ENCODE measurements at places on chromosomes 3 and 15. TPM values are rescaled to one million over a fixed set of nuclear protein-coding genes. Genes with fewer than 3 reads are reported as not detected.

APBA2 gene
- not detected for total RNA-seq

JAGN1 gene
- total RNA-seq = 34.2 TPM

DNA sequence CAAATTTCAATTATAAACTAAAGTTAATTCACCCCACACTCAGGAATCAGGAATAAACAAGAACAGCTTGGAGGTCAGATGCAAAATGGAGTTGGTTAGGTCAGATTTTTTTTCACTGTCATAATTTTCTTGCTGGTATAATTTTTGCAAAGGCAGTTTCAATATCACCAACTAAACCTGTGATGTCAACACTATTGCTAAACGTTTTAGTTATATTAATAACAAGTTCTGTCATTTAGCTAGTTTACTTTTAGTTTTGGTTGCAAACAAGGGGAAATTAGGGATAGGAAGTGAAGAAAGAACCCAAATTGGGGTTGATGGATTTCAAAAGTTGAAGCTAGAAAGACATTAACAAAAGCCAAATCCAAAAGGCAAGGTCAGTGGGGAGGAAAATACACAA lies 4.6 kb upstream of the CPB1 start:
- no peak for DNase-seq
- no peaks in the 10 kb centered on the region for H3K27me3 ChIP-seq
- H3K36me3 ChIP-seq = no peaks in the 10 kb centered on the region
- H3K4me3 ChIP-seq = no peak overlapping the region
- H3K27ac ChIP-seq = no peak overlapping the region

LACTB gene
- total RNA-seq = 8.4 TPM

GAP43 gene
- total RNA-seq = not detected

MUC4 gene
- 0.21 TPM for total RNA-seq

- no peaks in the 10 kb centered on the region for H3K27me3 ChIP-seq
- no peaks in the 10 kb centered on the region for H3K36me3 ChIP-seq
- no peak for DNase-seq
- peaks cover 12% of the 10 kb centered on the region for H3K4me1 ChIP-seq
- no peak overlapping the region for H3K4me3 ChIP-seq
Observed at GRCh38 chr15:93333796-93334195, 244.8 kb upstream of the RGMA start.

- H3K36me3 ChIP-seq = no peaks in the 10 kb centered on the region
- no peak overlapping the region for H3K27ac ChIP-seq
- peaks cover 2% of the 10 kb centered on the region for H3K4me1 ChIP-seq
- H3K4me3 ChIP-seq = no peak overlapping the region
- no peak for DNase-seq
Observed at GRCh38 chr3:60594025-60594424, 657.2 kb downstream of the FHIT start.

GPR149 gene
- not detected for total RNA-seq

DNA sequence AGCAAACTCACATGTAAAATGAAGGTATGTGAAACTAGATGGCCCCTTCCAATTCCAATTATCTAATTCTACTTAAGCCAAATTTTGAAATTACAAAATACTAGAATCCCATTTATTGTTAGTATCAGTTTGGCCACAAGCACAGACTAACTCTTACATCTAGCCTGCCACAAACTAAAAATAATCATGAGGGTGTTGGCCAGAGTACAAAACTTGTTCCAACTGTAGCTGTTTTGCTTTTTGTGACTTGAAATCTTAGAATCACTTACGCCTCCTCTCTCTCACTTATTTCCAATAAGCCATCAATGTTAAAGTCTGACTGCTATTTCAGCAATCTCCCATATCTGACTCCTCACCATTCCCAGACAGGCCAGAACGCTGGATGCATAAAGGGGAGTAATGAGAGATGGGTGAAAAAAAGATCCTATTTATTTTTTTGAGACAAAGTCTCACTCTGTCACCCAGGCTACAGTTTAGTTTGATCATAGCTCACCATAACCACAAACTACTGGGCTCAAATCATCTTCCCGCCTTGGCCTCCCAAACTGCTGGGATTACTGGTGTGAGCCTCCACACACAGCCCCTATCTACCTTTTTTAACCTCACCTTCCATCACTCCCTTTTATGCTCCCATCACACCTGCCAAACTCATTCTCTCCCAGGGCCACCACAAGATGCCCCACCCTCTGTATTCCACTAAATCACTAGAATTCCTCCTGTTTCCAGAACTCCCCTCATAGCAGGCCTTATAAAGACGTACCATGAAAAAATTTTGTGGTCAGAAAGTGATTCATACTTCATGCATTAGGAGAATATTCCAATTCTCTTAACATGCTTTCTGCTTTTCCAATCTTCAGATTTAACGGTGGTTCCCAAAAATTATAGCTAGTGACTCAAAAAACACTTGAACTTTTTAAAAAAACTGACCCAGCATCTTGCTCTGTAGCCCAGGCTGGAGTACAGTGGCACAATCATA lies 36.5 kb downstream of the ATOSA start:
- H3K4me1 ChIP-seq = no peaks in the 10 kb centered on the region
- no peak for DNase-seq
- no peaks in the 10 kb centered on the region for H3K36me3 ChIP-seq

DNA sequence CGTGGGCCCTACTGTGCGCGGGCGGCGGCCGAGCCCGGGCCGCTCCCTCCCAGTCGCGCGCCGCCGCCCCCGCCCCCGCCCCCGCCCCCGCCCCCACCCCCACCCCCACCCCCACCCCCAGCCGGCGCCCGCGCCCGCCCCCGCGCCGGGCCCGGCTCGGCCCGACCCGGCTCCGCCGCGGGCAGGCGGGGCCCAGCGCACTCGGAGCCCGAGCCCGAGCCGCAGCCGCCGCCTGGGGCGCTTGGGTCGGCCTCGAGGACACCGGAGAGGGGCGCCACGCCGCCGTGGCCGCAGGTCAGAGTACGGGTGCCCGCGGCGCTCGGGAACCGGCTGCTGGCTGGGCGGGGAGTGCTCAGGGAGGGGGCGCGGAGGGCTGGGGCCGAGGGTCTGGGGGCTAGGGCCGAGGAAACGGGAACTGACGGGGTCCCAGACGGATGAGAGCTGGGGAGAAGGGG lies 1.1 kb upstream of the PPARG start:
- H3K36me3 ChIP-seq = no peaks in the 10 kb centered on the region
- peak; percentile 51 for DNase-seq
- peak overlapping the region; percentile 92 for H3K4me3 ChIP-seq
- peaks cover 7% of the 10 kb centered on the region for H3K4me1 ChIP-seq
- H3K27me3 ChIP-seq = no peaks in the 10 kb centered on the region

DNA sequence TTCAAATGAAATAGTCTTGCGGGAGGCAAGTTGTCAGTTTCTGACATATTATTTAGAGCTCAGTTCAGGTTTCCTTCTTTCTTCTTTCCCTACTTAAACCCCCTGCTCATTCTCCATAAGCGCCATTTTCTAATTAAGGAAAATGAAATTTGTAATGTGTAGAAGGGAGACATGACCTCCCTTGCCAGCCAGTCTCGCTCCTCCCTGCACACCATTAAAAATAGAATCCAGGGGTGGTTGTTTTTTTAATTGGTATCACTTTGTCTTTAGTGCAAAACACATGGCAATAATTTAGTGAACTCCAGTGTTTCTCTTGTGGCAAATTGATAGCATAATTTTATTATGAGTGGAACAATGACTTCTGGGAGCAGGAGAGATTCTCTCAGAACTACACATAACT lies 160.1 kb downstream of the MEIS2 start:
- no peaks in the 10 kb centered on the region for H3K36me3 ChIP-seq
- H3K27me3 ChIP-seq = no peaks in the 10 kb centered on the region
- H3K4me3 ChIP-seq = no peak overlapping the region
- DNase-seq = no peak
- no peak overlapping the region for H3K27ac ChIP-seq
- H3K4me1 ChIP-seq = peaks cover 51% of the 10 kb centered on the region

DNA sequence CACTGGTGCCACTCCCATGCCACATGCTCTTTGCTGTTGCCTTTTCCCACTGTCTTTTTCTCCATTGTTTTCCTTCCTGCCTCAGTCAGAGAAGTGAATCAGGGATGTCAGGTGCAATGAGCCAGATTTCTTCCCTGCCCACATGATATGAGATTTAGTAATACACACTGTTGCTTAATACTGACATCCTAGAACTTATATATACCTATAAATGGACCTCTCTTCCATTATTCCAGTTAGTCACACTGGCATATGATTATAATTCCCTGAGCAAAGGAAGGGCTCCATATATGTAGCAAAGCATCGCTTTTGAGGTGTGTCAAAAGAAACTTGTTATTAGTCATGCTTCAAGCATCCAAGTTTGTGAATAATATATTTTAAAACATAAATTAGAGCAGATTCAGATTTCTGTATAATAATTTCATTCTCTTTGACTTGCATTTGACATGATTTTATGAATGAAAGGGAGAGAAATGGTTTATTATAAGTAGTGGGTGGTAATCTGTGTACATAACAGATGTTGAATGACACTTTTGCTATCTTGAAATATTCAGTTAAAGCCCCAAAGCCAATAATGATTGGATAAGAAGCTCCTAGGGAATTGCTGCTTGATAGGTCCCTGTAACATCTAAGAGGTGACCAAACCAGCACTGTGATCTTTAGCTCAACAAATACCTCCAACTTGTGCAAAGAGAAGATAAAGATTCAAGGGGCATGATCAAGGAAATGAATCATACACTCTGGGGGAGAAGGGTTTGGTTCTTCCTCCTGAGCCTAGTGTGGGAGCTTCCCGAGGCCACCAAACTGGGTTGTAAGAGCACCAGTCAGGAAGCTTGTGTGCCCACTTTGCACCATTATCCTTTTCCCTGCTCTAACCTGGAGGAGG lies 48.6 kb downstream of the CHST2 start:
- no peaks in the 10 kb centered on the region for H3K36me3 ChIP-seq
- H3K27ac ChIP-seq = no peak overlapping the region
- no peaks in the 10 kb centered on the region for H3K4me1 ChIP-seq
- no peaks in the 10 kb centered on the region for H3K27me3 ChIP-seq
- no peak overlapping the region for H3K4me3 ChIP-seq
- DNase-seq = no peak

- no peak for DNase-seq
- H3K4me1 ChIP-seq = no peaks in the 10 kb centered on the region
- H3K27ac ChIP-seq = no peak overlapping the region
- H3K36me3 ChIP-seq = no peaks in the 10 kb centered on the region
- no peaks in the 10 kb centered on the region for H3K27me3 ChIP-seq
Observed at GRCh38 chr15:95929232-95929846, 401.2 kb upstream of the NR2F2 start.

DAPK2 gene
- total RNA-seq = 1.4 TPM

DNA sequence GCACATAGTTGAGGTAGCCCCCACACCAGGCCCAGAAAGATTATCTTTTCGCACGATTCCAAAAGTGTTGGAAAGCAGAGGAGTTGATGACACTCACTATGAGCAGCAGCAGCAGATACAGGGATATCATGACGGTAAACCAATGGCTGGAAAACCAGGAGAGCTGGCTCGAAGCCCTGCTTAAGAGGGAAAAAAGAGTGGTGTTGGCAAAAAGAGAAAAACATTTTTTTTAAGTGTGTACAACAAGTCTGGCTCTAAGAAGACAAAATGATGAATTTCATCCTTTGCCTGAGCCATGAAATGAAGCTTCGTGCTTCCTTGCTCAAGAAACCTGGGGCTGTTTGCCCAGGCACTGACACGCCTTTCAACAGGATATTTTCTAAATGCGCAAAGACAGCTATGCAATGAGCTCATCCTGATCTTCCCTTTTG lies 27.3 kb downstream of the PARP16 start:
- no peak overlapping the region for H3K4me3 ChIP-seq
- H3K27me3 ChIP-seq = no peaks in the 10 kb centered on the region
- H3K27ac ChIP-seq = no peak overlapping the region
- no peak for DNase-seq
- H3K36me3 ChIP-seq = no peaks in the 10 kb centered on the region

DNA sequence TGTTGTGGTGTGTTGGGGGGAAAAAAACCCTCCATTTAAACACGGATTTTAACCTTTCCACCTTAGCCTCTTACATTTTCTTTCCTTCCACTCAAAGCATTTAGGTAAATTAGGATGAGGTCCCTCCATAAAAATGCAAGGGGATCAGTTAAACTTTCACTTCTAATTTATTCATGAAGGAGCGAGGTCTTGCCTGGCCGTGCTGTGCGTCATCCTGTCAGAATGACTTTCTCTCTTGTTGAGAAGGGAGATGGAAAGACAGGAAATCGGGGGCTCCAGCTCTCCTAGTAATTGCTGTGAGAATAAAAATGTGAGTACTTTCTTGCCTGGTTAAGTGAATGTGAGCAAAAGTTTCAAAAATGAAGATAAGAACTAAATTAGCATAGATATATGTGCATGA lies 962.3 kb upstream of the NR2F2 start:
- H3K27me3 ChIP-seq = no peaks in the 10 kb centered on the region
- no peak overlapping the region for H3K4me3 ChIP-seq
- H3K36me3 ChIP-seq = no peaks in the 10 kb centered on the region
- no peaks in the 10 kb centered on the region for H3K4me1 ChIP-seq
- no peak overlapping the region for H3K27ac ChIP-seq
- no peak for DNase-seq

ZBBX gene
- total RNA-seq = not detected

C3orf33 gene
- 4.2 TPM for total RNA-seq

- peaks cover 5% of the 10 kb centered on the region for H3K4me1 ChIP-seq
- peak; percentile 16 for DNase-seq
- H3K27ac ChIP-seq = no peak overlapping the region
- H3K36me3 ChIP-seq = no peaks in the 10 kb centered on the region
- no peak overlapping the region for H3K4me3 ChIP-seq
Observed at GRCh38 chr15:39312984-39313383, 267.9 kb upstream of the THBS1 start.

GRCh38 chr15:25718169-25718536 lies 145.0 kb downstream of the ATP10A start:
- 0 out of 2 replicates have a peak, but pooled peaks cover 1% of the 10 kb centered on the region for H3K27me3 ChIP-seq
- no peaks in the 10 kb centered on the region for H3K36me3 ChIP-seq
- no peak overlapping the region for H3K27ac ChIP-seq
- H3K4me1 ChIP-seq = no peaks in the 10 kb centered on the region

GRAMD2A gene
- 1.2 TPM for total RNA-seq

DNA sequence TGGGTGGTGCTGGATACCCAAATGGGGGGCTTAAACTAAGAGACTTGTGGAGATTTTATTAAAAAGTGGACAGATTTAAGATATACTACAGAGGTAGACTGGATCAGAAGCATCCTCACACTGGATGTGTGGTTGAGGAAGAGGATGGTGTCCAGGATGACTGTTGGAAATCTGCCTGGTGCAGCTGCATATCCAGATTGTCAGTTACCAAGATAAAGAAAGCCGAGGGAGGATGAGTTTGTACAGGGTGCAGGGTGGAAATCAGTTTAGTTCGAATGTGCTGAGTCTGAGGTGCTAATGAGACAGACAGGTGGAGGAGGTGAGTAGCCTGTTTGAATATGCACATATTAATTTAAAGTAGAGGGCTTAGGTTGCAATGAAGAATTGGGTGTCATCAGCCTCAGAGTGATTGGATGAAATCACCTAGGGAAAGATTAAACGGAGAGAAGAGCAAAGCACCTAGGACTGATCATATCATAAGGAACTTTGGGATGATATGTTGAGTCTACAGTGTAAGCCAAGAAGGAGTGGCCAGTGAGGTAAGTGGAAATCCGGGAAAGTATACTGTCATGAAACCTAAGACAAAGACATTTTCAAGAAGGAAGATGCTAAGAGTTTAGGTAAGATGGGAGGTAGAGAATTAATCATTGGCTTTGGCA lies 74.1 kb upstream of the GOLGA8B start:
- H3K4me3 ChIP-seq = no peak overlapping the region
- no peaks in the 10 kb centered on the region for H3K27me3 ChIP-seq
- no peaks in the 10 kb centered on the region for H3K36me3 ChIP-seq
- H3K4me1 ChIP-seq = no peaks in the 10 kb centered on the region
- DNase-seq = no peak
